GM06990 (cell line): ENCODE measurements at places on chromosomes 7 and 10.

DNA sequence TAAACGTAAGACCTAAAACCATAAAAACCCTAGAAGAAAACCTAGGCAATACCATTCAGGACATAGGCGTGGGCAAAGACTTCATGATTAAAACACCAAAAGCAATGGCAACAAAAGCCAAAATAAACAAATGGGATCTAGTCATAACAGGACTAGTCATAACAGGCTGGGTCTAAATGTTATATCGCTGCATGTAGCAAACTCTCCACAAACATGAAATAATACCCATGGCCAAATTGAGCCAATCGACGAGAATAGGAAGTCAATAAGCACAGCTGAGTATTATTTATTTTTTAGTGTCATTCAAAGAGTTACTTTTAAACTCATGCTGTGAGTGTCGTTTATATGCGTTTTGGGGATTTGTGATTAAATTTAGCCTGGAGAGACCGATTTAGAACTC, 225.1 kb downstream of the TFEC start:
- no peak for DNase-seq

GRCh38 chr7:82559193-82559805, 115.7 kb upstream of the CACNA2D1 start:
- peak; percentile 11 for DNase-seq

DNA sequence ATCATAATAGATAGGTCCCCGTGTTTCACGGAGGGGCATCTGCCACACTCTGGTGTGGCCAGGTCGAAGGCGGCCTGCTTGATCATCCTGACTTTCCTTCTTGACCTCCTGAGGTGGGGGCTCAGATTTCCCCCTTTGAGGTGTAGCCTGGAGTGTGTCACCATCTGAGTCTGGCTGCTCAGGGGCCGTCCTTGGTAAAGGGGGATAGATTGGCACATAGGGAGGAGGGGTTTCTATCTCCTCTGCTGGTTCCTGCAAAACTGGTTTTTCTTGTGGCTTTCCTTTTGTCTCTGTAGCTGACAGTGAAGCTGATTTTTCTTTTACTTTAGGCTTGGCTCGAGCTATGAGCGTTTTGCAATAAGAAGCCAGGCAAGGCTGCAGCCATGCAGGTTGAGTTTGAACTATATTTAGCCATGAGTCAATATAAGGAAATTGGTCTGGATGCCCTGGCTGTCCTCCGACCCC, 7.1 kb upstream of the ZNF117 start:
- DNase-seq = no peak

DNA sequence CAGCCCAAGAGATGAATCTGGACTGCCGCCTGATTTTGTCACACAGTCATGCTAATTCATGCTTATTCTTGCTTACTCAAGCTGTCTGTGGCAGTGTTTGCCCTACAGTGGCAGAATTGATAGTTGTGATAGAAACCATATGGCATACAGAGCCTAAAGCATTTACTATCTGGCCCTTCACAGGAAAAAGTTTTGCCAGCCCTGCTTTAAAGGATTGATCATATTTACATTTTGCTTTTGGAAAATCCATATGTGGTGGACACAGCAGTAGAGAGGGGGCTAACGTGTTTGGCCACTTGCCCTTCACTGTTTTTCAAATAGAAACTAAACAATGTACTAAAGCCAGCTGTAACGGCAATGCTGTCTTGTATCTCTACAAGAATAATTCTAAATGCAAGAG, 974.0 kb upstream of the GHITM start:
- no peak for DNase-seq

GRCh38 chr10:77090381-77091356, 546.9 kb downstream of the KCNMA1 start:
- DNase-seq = no peak

- no peak for DNase-seq
These were observed 106.8 kb downstream of the UBE2H start for GRCh38 chr7:129845972-129846327.

GRCh38 chr10:86064931-86065662, 301.5 kb downstream of the GRID1 start:
- DNase-seq = no peak

GRCh38 chr10:28305553-28305952, 2.7 kb upstream of the MPP7 start:
- no peak for DNase-seq

DNA sequence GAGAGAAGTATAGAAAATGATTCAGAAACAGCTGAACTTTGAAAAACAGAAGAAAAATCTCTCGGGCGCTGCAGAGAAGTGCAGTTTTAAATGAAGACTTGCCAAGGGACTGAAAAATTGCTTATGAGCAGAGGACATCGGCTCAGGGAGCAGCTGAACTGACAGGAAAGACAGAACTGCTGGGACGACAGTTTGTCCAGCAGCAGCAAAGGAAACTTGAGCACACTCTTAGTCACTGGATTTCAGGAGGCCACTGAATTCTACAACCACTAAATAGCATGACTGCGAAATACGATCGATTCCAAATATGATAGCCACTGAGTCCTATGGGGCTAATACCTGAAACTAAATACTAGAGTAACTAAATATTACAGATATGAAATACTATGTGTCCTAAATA, 43.0 kb downstream of the LEP start:
- DNase-seq = no peak

GRCh38 chr7:33964417-33965182, 59.3 kb downstream of the BMPER start:
- no peak for DNase-seq

DNA sequence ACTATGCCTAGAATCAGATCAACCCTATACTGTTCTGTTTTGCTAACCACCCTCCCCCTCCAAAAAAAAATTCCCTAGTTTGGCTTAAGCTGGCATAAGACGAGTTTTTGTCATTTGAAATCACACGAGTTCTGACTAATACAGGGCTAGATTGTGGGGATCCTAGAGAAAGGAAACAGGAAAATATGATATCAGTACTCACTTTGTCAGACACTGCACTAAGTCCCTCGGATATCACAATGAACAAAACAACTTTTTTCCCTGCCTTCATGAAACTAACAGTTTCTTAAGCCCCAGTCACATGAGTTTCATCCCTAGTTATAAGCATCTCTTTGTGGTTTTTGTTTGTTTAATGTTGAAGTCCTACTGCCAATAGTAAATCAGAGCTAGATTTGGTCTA, 118.5 kb downstream of the ITGB8 start:
- DNase-seq = no peak

- no peak for DNase-seq
These were observed 2.1 kb upstream of the PPP2R2D start for GRCh38 chr10:131898713-131899112.

GRCh38 chr10:31099094-31099493, 67.4 kb upstream of the ZNF438 start:
- DNase-seq = no peak

- no peak for DNase-seq
These were observed 51.8 kb downstream of the RASGEF1A start for GRCh38 chr10:43214956-43215561.

DNA sequence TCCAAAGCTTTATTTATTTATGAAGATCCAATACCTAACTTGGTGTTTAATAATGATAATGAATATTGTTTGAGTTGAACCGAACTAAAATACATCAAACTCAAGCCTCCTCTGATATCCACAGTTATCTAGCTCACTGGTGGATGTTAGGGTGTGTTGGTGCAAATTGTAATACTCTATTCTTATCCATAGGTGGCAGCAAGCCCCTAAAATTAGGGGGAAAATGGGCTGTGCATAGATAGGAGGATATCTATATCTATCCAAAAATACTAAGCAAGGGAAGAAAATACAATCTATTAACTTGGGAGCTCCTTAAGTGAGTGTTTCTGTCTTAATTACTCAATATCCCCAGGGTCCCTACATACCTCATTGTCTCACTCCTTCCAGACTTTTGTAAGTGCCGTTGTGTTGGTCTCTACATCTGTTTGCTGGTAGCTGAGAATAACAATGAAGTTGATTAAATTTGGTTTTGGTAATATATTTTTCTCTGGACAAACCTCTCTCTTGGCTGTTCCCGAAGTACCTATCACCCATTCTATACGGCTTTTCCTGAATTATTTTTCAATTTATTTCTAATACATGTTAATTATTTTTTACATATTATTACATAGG, 55.0 kb upstream of the VWDE start:
- DNase-seq = no peak

DNA sequence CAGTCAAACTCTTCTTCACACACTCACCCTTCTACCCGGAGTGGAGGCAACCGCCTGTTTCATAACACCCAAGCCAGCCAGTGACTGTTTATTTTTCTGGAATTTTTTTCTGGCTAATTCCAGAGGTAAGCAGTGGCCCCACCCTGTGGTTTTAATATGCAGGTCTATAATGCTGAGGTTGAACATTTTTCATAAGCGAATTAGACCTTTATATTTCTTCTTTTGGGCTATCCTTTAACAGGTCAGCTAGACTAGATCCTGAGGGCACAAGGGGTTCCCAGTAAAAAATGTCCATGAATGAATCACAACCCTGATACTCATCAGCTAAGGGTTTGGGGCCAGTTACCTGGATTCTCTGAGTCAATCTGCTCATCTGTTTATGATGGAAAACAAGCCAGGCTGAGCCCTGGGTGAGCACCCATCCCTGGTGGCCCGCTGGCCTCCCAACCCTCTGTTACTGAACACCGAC, 76.2 kb downstream of the GRB10 start:
- no peak for DNase-seq

DNA sequence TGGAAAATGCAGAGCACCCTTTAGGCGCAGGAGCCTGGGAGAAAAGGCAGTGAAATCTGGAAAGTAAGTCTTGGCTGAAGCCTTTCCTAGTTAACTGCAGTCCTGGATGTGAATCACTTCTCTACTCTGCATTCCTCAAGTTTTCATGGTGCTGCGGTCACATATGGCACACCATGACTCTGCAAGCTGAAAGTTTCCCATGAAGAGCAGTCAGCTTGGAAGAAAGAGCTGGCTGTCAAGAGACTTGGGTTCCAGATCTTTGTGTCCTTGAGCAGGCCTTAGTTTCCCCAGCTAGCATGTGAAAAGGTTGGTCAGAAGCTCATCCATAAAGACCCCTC, 548.3 kb downstream of the SORCS3 start:
- DNase-seq = no peak

DNA sequence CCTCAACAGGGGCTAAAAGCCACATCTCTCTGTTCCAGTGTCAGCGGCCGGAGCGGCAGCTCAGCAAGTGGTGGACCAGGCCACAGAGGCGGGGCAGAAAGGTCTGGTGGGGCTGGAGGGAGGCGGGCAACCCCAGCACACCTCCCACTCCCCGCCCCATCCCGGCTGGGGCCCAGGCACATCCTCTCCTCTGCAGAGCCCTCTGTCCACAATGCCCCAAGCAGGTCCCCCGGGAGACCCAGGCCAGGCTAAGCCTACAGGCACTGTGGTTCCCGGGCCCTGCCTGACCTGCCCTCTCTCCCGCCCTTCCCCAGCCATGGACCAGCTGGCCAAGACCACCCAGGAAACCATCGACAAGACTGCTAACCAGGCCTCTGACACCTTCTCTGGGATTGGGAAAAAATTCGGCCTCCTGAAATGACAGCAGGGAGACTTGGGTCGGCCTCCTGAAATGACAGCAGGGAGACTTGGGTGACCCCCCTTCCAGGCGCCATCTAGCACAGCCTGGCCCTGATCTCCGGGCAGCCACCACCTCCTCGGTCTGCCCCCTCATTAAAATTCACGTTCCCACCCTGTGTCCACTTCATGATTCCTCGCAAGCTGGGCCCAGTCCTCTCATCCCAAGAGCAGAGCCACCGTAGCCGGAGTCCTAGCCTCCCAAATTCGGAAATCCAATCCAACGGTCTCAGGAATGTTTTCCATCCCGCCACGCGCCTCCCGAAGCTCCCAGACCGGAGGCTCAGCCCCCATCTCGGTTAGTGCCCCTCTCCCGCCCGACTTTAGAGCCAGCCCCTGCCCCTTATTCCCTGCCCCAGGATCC, 2.1 kb downstream of the ADIRF start:
- peak; percentile 21 for DNase-seq
